Daoy (cell line): ENCODE measurements at places on chromosomes 12 and 14. TPM values are rescaled to one million over a fixed set of nuclear protein-coding genes. Genes with fewer than 3 reads are reported as not detected.

GRCh38 chr12:5259523-5259922 lies 172.4 kb upstream of the NTF3 start:
- peak; percentile 95 for DNase-seq

DNA sequence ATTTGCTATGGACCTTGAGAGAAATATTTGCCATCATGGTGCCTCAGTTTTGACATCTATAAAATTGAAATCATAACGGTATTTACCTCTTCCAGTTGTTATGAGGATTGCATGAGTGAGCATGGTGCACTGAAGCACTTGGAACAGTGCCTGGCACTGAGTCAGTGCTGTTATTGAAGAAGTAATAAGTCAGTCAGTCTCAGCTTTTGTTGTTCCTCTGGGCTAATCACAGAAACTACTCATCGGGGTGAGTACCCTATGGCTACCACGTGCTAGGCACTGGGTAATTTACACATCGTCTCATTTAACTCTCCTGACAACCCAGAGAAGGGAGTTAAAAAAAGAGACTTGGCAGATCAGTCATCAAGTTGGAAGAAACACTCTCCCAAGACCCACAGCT lies 159.5 kb upstream of the NRXN3 start:
- peak; percentile 62 for DNase-seq

Gene TRMT5
- 13.6 and 16.2 TPM in 2 replicates for total RNA-seq

DNA sequence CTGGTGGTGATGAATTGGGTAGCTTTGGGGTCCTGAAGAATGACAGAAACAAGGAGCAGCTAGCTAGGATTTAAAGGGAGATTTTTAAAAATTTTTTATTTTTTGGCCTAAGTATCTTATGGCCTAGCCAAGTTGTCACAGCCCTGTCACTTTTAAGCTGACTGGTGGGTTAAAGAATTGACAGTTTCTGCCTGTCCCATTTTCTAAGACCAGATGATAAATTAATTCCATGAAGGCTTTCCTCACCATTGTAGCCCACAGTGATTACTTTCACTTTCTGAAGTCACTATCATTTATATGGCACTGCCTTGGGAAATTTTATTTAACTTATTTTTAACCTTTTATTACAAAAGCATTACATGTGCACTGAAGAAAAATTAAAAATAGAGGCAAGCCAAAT lies 43.2 kb downstream of the BICDL1 start:
- DNase-seq = no peak

Gene NAV3
- total RNA-seq = 20.7 and 34.2 TPM in 2 replicates

Gene TAS2R10
- total RNA-seq = not detected in 2 replicates

Gene DHRS7
- total RNA-seq = 57.2 and 77.4 TPM in 2 replicates

Gene CIROP
- not detected in 2 replicates for total RNA-seq

- DNase-seq = peak; percentile 41
Measured at GRCh38 chr14:103619057-103619456, 10.0 kb upstream of the KLC1 start.

GRCh38 chr12:113197518-113198077 lies 12.1 kb downstream of the RITA1 start:
- DNase-seq = no peak

DNA sequence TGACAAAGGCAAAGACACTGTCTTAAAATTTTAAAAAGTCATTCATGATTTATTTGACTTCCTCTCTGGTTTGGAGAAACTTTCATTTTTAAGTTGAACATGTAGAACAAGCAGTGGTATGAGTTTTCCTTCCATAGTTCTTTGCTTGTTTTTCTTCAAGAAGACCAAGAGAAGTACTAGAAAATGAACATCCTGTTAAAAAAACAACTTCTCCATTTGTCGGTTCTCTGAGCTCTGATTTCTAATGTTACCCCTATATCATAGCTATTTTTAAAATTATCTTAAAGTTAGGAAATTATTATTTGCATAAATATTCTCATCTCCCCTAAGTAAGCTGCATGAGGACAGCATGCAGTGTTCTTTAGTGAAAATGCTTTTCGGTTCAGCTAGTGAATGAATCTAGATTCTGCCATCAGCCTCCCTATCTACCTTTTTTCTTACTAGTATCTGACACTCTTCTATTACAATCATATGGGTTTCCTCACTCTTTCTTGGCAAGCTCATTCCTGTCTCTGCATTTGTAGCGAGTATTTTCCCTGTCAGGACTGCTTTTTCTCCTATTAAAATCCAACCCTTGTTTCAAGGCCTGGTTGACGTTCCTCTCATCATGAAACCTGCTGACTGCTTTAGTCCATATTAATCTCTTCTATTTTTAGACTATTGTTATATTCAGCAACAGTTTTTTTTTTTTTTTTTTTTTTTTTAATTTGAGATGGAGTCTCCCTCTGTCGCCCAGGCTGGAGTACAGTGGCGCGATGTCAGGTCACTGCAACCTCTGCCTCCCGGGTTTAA lies 15.8 kb downstream of the DIP2B start:
- no peak for DNase-seq

- DNase-seq = no peak
Measured at GRCh38 chr12:100767371-100767770, 27.2 kb upstream of the ANO4 start.

DNA sequence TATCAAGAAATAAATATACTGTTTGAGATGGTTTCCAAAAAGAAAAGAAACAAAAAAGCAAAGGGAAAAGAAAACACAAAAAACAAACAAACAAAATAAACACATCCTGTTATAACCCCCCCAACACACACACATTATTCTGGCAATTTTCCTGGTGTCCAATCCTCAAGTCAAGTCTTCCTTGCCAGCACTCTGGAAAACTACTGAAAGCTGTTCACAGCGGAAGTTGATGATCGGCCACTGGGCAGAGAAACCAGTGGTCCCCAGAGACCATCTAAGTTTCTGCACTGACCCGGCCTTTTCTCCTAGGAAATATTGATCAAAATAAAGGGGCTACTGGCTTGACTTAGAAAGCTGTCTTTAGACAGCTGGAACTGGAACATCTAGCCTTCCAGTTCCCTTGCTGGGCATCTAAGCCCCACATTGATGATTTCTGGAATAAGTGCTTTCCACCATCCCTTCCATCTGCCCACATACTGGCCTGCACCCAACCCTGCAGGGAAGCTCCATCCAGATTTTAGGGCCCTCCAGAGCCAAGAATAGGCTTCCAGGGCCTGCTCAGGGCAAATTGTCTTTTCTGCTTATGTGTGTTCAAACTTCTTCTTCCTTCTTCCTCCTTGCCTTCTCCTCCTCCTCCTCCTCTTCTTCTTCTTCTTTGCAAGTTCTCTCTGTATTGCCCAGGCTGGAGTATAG lies 11.6 kb upstream of the PPP1CC start:
- no peak for DNase-seq

DNA sequence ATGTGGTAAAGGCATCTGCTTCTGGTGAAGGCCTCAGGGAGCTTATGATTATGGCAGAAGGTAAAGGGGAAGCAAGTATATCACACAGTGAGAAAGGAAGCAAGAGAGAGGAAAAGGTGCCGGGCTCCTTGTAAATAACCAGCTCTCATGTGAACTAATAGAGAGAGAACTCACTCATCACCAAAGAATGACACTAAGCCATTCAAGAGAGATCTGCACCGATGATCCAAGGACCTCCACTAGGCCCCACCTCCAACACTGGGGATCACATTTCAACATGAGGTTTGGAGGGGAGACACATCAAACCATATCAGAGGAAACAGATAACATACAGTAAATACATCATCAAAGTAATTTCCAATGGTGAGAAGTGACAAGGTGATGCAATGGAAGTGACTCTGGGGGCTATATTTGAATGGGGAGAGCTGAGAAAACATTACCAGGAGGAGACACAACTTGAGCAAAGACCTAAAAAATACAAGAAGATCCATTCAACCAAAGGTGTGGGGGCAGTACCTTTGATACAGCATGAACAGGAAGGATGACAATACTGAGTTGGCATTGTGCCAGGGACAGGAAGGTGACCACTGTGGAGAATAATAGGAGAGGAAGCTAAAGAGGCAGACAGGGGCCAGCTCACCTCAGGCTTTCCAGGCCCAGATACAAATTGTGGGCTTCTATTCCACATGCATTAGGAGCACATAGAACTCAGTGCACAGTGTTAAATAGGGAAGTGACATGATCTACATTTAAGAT lies 134.4 kb upstream of the GRIP1 start:
- DNase-seq = peak; percentile 55

- no peak for DNase-seq
Measured at GRCh38 chr12:50685641-50686040, 78.3 kb upstream of the ATF1 start.

GRCh38 chr12:30757316-30757715 lies 2.6 kb upstream of the CAPRIN2 start:
- no peak for DNase-seq

Gene RAB5B
- 22.7 and 31.7 TPM in 2 replicates for total RNA-seq

Gene NR4A1
- 1.1 and 5.1 TPM in 2 replicates for total RNA-seq

- DNase-seq = peak; percentile 38
Measured at GRCh38 chr12:93011100-93011499, 82.0 kb upstream of the EEA1 start.

- DNase-seq = no peak
Measured at GRCh38 chr12:112498580-112498979, 79.8 kb downstream of the PTPN11 start.

DNA sequence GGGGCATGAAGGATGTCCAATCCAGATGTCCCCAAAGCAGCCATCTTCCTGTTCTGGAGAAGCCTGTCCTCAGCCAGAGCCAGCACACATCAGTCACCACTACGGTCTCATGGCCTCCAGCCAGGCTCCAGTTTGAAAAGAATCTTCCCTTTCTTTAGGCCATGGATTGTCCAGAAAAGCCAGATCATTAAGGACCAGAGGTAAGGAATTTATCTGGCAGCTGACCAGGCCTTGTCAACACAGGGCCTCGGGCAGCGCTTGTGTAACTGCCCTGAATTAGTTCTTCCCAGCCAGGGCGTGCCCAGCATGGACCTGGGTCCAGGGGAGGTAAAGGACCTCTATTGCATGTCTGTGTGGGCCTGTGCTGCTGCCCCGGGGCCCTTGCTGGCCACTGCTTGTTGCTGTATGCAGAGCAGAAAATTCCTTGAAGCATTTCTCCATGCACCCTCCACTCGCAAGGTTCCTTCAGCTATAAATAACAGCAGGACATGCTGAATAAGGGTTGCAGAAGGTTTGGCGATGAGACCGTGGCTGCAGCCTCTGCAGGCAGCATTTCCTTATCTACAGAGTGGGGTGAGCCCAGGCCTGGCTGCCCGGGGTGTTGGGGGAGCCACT lies 21.7 kb upstream of the VPS37B start:
- peak; percentile 51 for DNase-seq

DNA sequence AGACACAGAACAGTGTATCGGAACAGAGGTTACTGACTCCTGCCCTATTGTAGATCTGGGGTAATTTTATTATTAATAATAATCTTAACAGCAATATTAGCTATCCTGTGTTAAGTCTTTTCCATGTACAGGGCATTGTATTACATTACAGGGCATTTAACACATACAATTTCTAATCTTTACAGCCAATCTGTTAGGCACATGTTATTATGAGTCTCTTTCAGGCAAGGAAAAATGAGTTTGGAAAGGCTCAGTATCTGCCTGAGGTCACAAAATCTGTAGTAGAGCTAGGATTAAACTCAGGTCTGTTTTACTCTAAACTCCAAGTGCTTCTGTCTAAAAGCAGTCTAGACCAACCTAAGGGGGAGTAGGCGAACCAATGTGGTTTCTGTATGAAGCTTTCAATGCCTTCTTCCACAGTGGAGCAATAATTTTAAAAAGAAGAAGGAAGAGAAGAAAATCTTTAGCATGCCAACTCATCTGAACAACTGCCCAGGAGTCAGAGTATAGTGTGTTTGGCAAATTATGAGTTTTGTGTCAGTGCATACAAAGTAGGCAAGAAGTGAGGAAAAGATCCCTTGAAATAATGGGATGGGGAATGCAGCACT lies 192.6 kb downstream of the CHST11 start:
- DNase-seq = no peak

DNA sequence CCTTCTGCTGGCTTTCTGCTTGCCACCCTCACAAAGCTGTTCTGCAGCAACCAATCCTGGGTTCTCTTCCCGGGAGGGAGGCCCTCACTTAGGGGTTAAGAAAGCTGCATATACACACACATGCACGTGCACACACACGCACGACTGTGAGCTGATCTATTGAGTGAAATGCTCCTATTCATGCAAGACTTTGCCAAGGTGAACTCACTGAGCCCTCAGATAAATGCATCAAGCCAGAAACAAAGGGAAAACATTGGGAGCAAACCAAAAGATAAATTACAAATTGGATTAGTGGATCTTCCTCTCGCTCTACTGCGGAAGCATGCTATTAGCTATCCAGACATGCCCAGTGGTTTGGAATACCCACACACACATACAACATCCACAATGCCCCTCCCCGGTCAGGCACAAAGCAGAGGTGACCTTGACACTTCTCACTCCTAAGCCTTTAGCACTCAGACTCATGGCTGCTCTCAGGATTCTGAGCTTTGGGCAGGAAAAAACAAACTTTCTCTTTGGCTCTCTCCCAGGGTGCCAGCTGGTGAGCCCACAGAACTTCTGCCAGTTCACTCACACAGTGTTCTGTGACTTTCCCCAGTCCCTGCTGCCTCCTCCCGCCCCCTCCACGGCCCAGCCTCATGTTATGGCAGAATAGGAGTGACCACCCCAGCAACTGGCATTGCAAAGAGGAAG lies 320.0 kb downstream of the DPF3 start:
- DNase-seq = no peak

GRCh38 chr14:42855085-42855484 lies 1248.4 kb downstream of the LRFN5 start:
- DNase-seq = no peak

- DNase-seq = peak; percentile 26
Measured at GRCh38 chr12:89082370-89082753, 269.9 kb downstream of the DUSP6 start.

GRCh38 chr14:69581316-69581935 lies 6.8 kb upstream of the CCDC177 start:
- DNase-seq = no peak

DNA sequence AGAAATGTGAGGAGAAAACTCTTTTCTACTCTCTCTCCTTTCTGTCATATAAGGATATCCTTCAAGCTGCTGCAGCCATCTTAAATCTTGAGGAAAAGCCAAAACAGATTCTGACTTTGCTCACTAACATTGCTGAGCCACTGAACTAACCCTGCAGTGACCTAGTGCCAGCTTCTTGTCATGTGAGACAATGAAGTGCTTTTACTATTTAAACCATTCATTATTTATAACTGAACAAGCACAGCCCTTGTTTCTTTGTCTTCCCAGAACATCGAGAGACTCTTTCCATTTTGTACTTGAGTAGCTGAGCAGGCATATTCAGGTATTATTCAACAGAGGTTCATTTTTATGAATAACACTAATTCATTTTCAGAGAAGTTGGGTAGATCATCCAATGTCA lies 455.0 kb upstream of the TMPO start:
- DNase-seq = no peak

Gene DTX1
- 0.24 and 2.3 TPM in 2 replicates for total RNA-seq

- no peak for DNase-seq
Measured at GRCh38 chr12:61987173-61987572, 273.0 kb upstream of the USP15 start.

GRCh38 chr14:65054471-65055085 lies 47.7 kb downstream of the MAX start:
- DNase-seq = no peak
